ENCODE measurements at places on chromosomes 11 and 22. TPM values are rescaled to one million over a fixed set of nuclear protein-coding genes. Genes with fewer than 3 reads are reported as not detected.

Gene MOGAT2
- not detected for total RNA-seq

Gene MUC5B
- total RNA-seq = 0.45 TPM

Gene FIBIN
- total RNA-seq = 151 TPM

DNA sequence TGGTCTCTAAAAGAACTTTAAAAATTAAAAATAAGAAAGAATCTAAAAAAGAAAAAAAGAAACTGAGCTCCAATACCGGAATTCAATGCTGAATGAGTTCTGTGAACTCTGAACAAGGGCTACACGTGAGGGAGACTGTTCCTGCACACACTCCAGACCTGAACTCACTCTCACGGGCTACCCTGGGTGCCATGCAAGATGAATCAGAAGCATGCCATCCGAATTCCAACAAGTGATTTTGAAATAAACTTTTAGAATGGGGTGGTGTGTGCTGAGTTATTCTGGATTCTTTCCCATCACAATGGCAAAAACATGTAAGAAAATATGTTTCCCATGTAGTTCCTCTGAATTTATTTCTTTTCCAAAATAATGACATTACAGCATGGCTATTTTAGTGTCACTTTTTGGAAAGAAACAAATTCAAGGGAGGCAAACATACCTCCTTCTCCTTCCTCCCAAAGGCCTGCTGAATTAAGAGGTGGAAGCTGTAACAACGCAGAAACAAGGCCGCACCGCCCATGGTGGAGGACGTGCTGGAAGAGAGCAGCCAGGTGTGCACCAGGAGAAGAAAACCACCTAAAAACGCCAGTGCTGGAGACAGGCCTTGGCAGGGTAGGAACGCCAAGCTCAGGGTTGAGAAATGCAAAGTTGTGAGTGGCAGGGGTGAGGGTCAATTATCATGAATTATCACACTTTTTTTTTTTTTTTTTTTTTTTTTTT is 63.2 kb upstream of the ARFGAP3 start:
- DNase-seq = no peak

GRCh38 chr22:19996694-19997384 is 19.8 kb downstream of the ARVCF start:
- no peak for DNase-seq

DNA sequence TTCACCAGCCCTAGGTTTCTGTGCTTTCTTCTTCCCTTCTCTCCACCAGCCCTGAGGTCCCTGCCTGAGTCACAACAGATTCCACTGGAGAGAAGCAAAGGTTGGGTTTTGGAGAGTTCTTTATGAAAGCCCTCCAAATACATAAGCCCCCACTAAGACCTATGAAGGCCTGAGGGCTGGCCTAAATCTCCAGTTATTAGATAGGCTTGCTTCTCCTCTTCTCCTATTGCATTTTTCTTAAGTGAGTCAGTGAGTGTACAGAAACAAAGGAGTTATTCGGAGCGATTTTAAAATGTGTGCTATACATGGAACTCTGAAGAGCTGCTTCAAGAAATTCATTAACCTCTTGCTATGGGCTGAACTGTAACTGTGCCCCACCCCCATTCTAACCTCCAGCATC is 1057.3 kb downstream of the OPCML start:
- no peak for DNase-seq

GRCh38 chr11:96664110-96664509 is 274.3 kb downstream of the JRKL start:
- DNase-seq = no peak

- no peak for DNase-seq
These were observed 153.0 kb downstream of the LRRC4C start for GRCh38 chr11:41306431-41306830.
